Activated naive CD4-positive, alpha-beta T cell (primary cell): ENCODE measurements at places on chromosomes 5 and 9.

DNA sequence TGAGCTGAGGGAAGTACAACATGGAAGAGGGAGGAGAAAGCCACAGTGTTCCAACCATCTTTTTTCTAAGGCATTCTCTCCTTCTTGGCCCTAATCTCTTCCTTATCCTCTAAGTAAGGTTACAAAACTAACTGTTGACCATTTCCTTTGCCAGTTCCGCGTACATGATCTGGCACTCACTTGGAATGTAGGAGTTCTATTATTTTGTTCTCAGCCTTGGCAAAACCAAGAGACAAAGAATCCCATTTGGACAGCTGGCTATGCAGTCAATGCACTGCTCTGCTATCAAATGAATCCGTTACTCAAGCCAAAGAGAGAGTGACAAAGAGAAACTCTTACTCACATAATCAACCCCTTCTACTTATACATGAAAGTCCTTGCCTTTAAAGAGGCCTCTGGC, 410.3 kb downstream of the DTWD2 start:
- DNase-seq: no peak

DNA sequence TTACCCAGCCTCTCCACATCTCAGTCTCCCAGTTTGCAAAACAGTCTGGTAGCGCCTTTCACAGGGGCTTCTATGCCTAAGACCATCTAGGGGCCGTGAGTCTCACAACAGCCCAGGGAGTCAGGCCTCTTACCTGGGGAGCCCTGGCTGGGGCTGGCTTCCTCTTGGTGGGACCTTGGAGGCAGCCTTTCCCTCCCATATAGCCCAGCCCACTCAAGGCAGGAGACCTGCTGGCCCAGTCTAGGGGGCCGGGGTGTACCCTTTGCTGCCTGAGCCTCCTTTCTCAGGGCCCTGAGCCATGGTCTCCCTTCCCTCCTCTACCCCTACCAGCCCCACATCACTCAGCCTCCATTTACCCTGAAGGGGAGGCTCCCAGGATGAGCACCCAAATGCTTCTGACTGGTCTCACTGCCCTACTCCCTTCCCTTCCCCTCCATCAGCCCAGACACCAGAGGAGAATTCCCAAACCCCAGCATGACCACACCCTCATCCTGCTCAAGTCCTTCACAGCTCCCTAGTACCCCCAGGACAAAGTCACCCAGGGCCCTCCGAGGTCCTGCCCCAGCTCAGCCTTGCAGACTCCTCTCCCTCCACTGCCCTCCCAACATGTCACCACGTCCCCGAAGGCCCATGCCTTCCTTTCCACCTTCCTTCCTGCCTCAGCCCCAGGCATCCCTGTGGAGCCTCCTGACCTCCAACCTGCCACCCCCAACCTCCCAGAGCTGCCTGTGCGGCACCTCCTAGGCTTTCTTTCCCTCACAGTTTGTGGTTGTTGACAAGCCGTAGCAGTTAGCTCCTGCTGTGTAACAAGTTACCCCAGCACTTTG, 55.3 kb downstream of the BARX1 start:
- no peak for DNase-seq

GRCh38 chr5:39236718-39237117, 17.4 kb upstream of the FYB1 start:
- DNase-seq: no peak

DNA sequence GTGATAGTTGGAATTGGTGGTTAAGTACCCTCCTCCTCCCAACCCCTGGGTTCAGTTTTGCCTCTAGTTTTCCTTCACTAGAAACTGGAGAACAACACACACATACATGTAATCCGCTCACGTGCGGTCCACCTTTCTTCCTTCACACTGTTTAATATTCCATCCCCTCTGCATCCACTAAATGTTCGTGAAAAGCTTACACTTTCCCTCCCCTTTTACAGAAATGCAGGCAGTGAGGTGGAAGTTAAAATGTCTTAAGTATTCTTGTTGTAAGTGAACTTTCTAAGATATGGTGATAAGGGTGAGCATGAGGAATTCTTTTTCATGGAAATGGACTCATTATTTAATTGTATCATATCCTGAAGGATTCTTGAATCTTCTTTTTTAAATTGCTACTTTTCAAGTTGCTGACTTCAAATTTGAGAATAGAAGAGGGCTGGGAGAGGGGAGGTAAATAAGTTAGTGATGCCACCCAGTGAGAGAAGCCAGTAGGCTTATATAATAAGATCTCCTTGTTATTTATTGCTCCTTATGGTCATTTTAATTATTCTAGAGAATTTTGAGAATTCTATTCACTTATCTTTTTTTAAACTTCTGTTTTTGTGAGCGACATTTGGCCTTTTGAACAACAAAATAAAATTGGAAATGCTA, 90.2 kb downstream of the TLE4 start:
- DNase-seq: no peak

DNA sequence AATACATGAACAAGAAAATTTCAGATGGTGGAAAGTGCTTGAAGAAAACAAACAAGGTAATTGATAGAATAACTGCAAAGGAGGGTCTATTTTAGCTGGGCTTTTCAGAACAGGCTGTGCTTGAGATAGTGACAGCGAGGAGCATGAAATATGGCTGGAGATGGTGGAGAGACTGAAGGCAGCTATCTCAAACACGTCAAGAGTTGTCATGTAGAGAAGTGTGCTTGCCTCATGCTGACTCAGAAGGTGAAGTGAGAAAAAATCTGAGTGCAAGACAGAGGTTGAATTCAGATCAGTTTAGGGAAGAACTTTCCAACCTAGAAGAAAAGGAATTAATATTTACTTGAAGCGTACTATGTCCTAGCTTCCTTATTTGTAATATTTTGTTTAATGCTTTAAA, 115.5 kb upstream of the RANBP3L start:
- no peak for DNase-seq

DNA sequence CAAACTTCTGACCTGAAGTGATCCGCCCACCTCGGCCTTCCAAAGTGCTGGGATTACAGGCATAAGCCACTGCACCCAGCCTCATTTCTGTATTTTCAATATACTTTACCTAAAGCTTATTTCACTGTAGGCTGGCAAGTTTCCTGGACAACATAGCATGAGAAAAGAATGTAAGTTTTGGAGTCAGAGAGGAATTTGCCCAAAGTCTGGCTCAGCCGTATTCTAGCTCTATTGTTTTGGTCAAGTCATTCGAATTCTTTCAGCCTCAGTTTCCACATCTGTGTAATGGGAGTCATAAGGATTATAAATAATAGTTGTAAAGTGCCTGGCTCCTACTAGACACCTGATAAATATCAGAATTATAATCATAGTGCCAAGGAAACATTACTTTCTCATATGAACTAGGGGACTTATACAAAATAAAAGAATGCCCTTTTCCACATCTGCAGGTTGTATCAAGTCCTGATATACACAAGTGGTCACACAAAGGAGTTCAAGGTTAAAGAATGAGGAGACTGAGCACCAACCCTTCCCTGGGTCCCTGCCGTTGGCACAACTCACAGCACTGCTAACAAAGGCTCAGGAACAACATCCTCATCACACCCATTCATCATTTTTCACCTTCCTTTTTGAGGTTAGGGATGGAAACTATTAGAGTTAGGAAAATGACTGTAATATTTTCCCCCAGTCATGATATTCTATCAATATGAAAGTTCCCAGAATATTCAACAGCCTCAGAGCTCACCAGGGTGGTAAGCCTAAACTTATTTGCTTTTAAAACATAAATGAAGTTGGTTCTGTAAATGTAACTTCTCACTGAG, 34.6 kb upstream of the RAI14 start:
- no peak for DNase-seq

GRCh38 chr5:123530728-123531127, 18.8 kb downstream of the CSNK1G3 start:
- DNase-seq: no peak

- DNase-seq: no peak
Observed at GRCh38 chr9:21576331-21577189, 94.4 kb upstream of the IFNE start.

GRCh38 chr5:64532657-64533056, 26.8 kb downstream of the RGS7BP start:
- DNase-seq: no peak

DNA sequence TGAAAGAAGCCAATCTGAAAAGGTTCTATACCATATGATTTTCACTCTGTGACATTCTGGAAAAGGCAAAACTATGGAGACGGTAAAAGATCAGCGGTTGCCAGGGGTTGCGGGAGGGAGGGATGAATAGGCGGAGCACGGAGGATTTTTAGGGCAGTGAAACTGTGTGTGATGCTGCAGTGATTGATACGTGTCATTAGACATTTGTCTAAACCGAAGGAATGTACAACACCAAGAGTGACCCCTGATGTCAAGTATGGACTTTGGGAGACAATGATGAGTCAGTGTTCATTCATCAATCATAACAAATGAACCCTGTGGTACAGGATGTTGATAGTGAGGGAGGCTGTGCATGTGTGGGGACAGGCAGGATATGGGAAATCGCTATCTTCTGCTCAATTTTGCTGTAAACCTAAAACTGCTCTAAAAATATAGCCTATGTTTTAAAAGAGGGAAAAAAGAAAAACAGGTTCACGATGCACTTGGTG, 34.4 kb downstream of the ERGIC1 start:
- DNase-seq: no peak

DNA sequence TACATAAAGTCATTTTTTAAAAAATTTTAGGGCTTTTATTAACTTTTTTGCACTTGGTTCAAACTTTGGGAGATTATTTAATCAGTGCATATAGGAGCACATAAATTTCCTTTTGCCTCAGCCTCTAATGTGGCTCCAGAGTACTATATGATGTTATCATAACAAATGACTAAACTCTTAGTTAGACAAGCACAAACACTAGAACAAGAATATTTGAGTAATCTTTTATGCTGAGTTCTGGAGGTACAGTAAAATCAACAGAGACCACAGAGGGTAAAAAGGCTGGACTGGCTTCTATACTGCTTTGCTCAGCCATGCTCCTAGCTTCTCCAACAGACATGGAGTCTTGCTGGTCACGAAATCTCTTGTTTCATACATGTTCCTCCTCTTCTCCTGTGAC, 52.5 kb upstream of the SGCD start:
- DNase-seq: no peak

DNA sequence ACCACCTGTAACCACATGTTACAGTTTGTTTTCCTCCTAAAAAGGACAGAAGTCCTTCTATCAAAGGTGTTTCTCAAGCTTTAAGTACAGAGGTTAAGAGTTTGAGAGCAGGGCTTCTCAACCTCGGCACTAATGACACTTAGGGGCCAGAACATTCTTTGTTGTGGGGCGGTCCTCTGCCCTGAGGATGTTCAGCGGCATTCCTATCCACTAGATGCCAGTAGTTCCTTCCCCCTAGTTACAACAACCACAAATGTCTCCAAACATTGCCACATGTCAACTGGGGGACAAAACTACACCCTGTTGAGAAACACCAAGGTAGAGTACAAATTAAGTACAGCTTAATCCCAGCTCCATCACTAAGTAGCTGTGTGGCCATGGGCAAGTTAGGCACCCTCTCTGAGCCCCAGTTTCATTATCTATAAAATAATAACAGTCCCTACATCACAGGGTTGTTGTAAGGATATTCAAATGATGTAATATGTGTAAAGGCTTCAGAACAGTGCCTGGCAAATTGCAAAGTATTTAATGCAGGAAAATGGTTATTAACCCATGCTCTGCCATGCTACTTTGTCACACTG, 44.6 kb downstream of the PIP5K1B start:
- no peak for DNase-seq

- no peak for DNase-seq
Observed at GRCh38 chr9:136551401-136552116, 5.7 kb upstream of the NOTCH1 start.

- DNase-seq: no peak
Observed at GRCh38 chr5:75526070-75526469, 14.4 kb downstream of the POLK start.

GRCh38 chr5:154702477-154702876, 52.7 kb upstream of the LARP1 start:
- DNase-seq: no peak

DNA sequence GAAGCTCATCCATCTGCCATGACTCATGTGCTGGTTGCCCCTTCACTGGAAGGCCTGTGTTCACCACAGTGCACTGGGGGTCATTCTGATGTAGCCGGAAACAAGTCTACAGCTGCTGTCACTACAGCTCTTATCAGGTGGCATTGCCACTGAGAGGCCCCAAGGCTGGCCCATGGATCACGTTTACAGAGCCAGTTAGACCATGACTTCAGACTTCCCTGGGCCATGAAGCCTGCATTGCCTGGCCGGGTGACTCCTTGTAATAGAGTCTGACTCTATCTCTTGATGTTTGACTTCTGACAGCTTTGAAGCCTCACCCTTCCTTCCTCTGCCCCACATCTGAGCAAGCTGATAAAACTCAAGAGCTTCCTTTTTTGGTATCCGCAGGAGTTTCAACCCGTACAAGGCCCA, 473.5 kb upstream of the DAP start:
- no peak for DNase-seq

- no peak for DNase-seq
Observed at GRCh38 chr5:103232393-103232999, 26.1 kb upstream of the MACIR start.
